GOT3 (cell line): ENCODE measurements at places on chromosomes 1 and 21.

DNA sequence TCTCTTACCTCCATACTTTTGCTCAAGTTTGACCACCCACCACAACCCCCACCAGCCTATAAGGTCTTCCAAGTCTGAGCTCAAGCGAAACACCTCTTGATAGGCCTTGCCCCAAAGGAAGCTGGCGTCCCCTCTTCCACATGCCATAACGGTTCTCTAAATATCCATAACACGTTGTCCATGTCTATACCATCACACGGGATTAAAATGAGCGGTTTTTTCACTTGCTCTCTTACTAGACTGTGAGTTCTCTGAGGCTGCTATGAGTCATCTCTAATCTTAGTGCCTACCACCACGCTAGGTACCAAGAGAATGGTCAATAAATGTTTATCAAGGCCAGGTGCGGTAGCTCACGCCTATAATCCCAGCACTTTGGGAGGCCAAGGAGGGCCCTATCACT lies 41.0 kb downstream of the WASF2 start:
- no peak for DNase-seq

DNA sequence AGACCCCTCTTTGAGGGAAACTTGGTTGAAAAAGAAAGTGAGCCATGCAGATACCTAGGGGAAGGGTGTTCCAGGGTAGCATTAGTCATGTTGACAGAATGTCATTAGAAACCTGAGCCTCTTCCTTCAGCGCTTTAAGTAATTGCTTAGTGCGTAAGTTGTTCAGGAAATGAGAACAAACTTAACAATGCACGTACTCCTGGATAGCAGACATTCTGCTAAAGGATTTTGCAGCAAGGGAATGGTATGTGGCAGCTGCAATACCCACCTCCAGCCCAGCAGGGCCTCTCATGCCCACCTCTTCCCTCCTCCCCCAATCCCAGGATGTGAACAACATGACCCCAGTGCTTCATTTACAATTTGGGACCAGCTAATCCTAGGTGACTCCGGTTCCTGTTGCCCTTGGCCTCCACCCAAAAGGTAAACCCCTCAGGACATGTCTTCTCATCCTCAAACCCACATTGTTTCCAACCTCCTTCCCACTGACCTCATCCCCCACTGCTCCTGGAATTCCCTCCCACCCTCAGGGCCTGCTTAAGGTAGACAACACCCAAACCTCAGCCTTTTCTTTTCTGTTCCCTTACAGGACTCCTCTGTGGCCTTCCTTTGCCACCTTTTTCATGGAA lies 98.0 kb upstream of the BCAR3 start:
- no peak for DNase-seq

DNA sequence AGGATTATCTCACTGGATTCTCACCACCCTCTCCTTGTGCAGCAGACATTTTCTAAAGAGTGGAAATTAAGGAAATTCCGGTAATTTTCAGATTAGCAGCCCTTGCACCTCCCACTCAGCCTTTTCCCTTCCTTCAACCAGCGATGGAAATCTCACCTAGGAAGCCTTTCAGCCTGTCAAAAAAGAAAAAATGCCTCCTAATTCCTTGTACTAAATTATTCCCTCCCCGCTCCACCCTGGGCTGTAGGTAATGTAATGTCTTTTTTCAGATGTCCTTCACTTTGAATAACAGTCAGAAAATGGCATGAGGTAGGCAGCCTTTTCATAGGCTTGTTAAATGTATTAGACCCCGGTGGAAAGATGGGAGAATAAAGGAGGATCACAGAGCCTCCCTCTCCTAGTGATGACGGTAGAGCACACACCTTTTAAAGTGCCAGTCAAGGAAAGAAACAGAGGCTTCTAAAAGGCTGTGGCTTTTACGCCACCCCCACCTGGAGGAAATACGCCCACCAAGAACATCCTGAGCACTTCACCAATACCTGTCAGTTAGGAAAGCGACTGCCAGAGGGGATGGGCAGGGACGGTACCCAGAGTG lies 62.8 kb upstream of the NEK2 start:
- DNase-seq: no peak

GRCh38 chr1:168195199-168196135 lies 16.7 kb downstream of the TIPRL start:
- no peak for DNase-seq

GRCh38 chr1:181704546-181704945 lies 221.2 kb downstream of the CACNA1E start:
- no peak for DNase-seq

DNA sequence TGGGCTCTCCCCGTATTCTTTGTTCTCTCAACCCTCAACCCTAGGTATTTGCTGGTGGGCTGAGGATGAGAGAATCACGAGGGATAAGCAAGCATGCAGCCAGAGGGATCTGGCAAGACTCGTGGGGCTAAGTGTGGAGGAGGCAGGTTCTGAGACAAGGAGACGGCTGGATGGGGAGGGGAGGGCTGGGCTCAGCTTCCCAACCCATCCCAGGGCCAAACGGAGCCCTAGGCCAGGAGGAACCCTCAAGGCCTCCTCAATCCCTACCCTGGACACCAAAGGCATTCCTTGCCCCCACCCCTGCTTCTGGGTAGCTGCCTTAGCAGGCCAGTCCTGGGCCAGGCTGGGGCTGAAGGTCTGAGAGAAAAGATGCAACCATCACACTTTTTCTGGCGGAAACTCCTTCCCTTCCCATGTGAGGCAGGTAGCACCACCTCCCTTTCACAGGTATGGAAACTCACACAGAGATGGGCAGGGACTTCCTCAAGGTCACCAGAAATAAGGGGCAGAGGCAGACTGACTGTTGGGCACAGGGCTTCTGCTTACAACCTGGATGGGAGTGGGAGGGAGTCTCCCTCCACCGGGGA lies 6.2 kb downstream of the MEF2D start:
- DNase-seq: no peak

DNA sequence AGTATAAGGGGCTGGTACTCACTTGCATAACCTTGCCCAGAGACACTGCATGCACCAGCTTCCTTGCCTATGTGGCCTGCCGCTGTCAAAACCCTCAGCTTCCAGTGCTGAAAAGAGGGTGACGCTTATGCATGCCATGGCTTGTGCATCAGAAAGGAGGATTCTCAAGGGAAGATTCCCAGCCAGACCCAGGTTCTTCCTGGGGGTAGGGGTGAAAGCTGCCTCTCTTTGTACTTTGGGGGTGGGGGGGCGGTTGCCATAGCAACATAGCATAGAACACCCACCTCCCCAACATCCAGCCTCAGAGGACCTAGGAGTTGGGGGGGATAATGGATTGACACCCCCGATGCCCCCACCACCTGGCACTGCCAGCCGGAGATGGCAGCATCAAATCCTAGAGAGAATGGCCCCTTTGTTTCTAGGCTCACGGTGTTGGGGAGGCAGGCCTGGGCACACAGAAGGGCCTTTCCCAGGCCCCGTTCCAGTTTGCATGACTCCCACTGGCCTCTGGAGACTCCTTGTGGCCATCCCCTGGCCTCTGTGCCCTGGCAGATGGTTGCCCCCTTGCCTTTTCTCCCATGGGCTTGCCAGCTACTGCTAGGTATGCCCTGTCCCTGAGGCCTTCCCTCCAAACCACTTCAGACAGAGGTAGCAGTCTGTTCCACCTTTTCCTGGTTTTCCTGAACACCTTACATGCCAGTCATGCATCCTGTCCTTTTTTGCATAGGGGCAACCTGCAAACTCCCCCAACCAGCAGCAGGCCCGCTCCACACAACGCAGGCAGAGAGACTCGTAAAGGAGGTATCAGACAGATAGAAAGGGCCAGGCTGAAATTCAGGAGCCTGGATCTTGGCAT lies 44.6 kb downstream of the RHBG start:
- no peak for DNase-seq

DNA sequence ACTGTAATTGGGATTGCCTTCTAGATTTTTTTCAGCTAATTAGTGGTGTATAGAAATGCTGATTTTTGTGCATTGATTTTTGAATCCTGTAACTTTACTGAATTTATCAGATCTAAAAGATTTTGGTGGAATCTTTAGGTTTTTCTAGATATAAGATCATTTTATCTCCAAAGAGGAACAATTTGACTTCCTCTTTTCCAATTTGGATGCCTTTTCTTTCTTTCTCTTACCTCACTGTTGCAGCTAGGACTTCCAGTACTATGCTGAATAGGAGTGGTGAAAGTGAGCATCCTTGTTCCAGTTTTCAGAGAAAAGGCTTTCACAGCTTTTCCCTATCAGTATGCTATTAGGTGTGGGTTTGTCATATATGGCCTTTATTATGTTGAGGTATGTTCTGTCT lies 53.6 kb downstream of the TESK2 start:
- DNase-seq: no peak

GRCh38 chr1:14113841-14114567 lies 414.0 kb downstream of the PRDM2 start:
- no peak for DNase-seq
